Spleen (tissue), 13 donors: ENCODE measurements at places on chromosomes 6 and 20. TPM values are rescaled to one million over a fixed set of nuclear protein-coding genes. Genes with fewer than 3 reads are reported as not detected.

The PLEKHG1 gene
- total RNA-seq = 224 TPM

DNA sequence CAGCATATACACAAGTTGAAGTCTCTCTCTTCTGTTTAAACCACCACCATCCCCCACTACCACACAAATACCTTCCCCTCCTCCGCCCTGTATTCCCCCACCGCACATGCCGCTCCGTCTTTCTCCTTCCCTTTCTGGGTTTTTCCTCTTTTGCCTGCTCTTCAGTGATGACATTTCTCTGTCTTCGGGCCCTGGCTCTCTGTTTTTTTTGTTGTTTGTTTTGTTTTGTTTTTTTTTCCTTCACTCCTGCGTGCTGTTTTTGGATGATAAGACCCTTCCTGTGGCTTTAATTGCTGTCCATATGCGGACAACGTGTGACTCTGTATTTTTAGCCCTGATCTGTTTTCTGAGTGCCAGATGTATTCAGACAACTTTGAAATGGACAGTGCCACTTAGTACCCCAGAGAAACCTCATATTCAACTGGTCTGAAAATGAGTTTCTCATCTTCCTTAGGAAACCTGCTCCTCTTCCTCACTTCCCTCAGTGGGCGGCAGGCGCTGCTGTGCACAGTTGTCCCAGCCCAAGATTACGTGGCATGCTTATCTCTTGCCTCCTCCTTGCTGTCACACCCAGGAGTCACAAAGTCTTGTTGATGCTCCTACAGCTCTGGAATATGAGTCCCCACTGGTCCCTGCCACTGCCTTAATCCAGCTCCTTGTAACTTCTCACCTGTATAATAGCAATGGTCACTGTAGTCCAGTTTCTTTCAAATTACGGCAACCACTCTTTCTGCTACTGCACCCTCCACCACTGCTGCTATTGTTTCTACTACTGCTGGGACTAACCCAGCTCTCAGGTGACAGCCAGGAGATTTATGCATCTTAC, 8.2 kb downstream of the PPP1R14C start:
- H3K4me3 ChIP-seq = no peak overlapping the region
- no peaks in the 10 kb centered on the region for H3K36me3 ChIP-seq
- H3K4me1 ChIP-seq = peaks cover 1% of the 10 kb centered on the region
- no peaks in the 10 kb centered on the region for H3K27me3 ChIP-seq

The SLC13A3 gene
- 0.34 TPM for total RNA-seq

The C6orf132 gene
- total RNA-seq = not detected

DNA sequence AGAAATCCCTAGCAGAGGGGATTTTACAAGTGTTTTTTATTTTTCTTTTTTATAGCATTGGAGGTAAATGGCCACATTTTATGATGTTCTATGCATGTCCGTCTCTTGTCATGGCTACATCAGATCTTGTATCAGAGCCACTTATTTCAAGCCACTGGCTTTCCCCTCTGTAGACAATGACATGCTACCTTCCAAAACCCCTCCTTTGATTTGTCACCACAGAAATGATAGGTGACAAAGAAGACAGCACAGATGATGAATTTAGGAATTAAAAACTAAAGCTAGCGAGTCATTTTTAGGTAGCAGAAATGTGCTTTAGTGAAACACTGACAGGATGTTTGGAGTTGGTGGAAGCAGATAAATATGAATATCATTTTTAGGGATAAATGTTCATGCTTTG, 20.8 kb downstream of the PLCB1 start:
- no peak for DNase-seq
- H3K36me3 ChIP-seq = no peaks in the 10 kb centered on the region
- H3K27ac ChIP-seq = no peak overlapping the region
- H3K4me1 ChIP-seq = peaks cover 47% of the 10 kb centered on the region
- H3K4me3 ChIP-seq = no peak overlapping the region

GRCh38 chr20:17752459-17752858, 52.7 kb downstream of the BANF2 start:
- no peak overlapping the region for H3K27ac ChIP-seq
- no peaks in the 10 kb centered on the region for H3K27me3 ChIP-seq
- H3K4me3 ChIP-seq = no peak overlapping the region
- DNase-seq = no peak

GRCh38 chr6:56927538-56928453, 27.1 kb upstream of the BEND6 start:
- no peak for DNase-seq
- H3K4me1 ChIP-seq = no peaks in the 10 kb centered on the region
- H3K4me3 ChIP-seq = no peak overlapping the region
- no peaks in the 10 kb centered on the region for H3K36me3 ChIP-seq

DNA sequence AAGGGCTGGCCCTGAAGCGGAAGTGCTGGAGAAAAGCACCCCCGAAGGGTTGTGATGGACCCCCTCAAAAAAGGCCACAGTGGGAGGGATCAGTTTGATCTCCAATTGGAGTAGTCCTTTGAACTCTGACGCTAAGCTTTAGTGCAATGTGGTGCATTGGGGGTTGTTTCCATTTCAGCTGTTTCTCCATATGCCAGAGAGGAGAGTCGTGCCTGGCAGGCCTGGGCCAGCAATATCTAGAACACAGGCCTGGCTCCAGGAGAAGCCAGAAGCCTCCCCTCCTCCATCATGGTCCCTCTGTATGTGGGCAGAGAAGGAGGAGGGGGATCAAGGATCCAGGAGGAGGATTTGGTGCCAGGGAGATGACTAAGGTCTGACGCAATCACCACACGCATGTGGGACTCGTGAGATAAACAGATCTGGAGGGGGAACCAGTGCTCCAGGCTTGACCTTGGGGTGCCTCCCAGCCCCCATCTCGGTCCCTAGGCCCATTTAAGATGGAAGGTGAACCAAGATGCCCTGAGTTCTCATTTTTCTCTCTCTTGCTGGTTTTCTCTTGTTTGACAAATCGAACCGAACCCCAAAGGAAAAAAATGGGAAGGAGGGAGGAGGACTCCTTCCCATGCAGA, 517.4 kb upstream of the JARID2 start:
- no peaks in the 10 kb centered on the region for H3K27me3 ChIP-seq
- peak overlapping the region; percentile 43 for H3K27ac ChIP-seq
- peaks cover 82% of the 10 kb centered on the region for H3K4me1 ChIP-seq
- peak; percentile 81 for DNase-seq
- H3K36me3 ChIP-seq = no peaks in the 10 kb centered on the region
- no peak overlapping the region for H3K4me3 ChIP-seq

GRCh38 chr6:158808941-158809678, 10.1 kb downstream of the EZR start:
- H3K27me3 ChIP-seq = no peaks in the 10 kb centered on the region
- DNase-seq = no peak
- no peaks in the 10 kb centered on the region for H3K36me3 ChIP-seq

GRCh38 chr20:61483336-61484067, 231.4 kb downstream of the CDH4 start:
- no peak overlapping the region for H3K4me3 ChIP-seq
- no peaks in the 10 kb centered on the region for H3K36me3 ChIP-seq
- DNase-seq = no peak
- H3K27ac ChIP-seq = no peak overlapping the region

The TTBK1 gene
- not detected for total RNA-seq

DNA sequence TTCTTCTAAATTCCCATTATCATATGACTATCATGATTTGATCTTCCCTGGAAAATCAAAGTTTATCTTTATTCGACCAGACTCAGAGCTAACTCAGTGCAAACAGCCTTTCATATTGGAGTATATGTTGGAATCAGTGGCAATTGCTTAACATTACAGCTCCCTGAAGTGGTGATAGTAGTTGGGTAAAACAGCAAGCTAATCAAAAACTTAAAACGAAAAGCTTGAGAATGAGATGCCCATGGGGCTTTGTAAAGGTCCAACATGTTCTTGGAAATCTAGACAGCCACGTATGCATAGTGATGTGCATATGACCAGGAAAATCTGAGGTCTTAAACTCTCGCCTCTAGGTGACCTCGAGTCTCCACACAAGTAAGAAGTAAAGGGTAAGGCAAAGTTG, 437.6 kb downstream of the KIF16B start:
- no peak for DNase-seq
- H3K27ac ChIP-seq = no peak overlapping the region

- H3K27me3 ChIP-seq = no peaks in the 10 kb centered on the region
- H3K4me3 ChIP-seq = no peak overlapping the region
- no peaks in the 10 kb centered on the region for H3K4me1 ChIP-seq
- H3K36me3 ChIP-seq = no peaks in the 10 kb centered on the region
Measured at GRCh38 chr20:14764511-14765369, 427.3 kb upstream of the FLRT3 start.

DNA sequence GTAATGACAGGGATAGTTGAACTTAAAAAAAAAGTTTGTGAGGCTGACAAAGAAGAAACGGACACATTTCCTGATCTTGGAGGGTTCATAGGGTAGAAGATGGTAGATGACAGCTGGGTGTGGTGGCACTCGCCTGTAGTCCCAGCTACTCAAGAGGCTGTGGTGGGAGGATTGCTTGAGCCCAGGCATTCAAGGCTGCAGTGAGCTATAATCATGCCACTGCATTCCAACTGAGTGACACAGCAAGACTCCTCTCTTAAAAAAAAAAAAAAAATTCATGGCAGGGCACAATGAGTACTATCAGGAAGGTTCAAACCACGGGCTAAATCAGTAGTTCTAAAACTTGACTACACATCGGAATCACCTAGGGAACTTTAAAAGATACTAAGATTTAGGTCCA, 2.0 kb upstream of the MICA start:
- peak overlapping the region; percentile 71 for H3K4me3 ChIP-seq
- H3K36me3 ChIP-seq = no peaks in the 10 kb centered on the region
- DNase-seq = no peak
- H3K27ac ChIP-seq = peak overlapping the region; percentile 98
- peaks cover 75% of the 10 kb centered on the region for H3K4me1 ChIP-seq

DNA sequence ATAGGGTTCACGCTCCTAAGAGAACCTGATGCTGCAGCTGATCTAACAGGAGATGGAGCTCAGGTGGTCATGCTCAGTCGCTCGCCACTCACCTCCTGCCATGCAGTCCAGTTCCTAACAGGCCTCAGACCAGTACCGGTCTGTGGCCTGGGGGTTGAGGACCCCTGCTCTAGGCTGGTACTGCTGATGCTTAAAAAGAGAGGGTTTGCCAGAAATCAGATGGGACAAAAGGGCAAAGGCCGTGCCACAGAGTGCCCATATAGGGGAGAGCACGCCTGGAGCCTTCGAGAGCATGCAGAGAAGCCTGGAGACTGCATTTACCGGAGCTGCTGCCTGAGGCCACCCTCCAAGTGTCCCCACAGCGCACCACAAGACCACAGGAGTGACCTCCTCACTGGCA, 75.5 kb downstream of the PTPN1 start:
- H3K27ac ChIP-seq = no peak overlapping the region
- H3K36me3 ChIP-seq = peaks cover 66% of the 10 kb centered on the region
- peaks cover 3% of the 10 kb centered on the region for H3K4me1 ChIP-seq
- no peak overlapping the region for H3K4me3 ChIP-seq
- H3K27me3 ChIP-seq = no peaks in the 10 kb centered on the region

GRCh38 chr6:118656847-118657451, 5.6 kb upstream of the CEP85L start:
- no peak overlapping the region for H3K4me3 ChIP-seq
- peaks cover 44% of the 10 kb centered on the region for H3K4me1 ChIP-seq
- no peak for DNase-seq
- no peaks in the 10 kb centered on the region for H3K27me3 ChIP-seq

The SLC17A1 gene
- not detected for total RNA-seq

GRCh38 chr6:142773324-142773723, 171.7 kb downstream of the HIVEP2 start:
- no peaks in the 10 kb centered on the region for H3K27me3 ChIP-seq
- H3K36me3 ChIP-seq = peaks cover 63% of the 10 kb centered on the region
- H3K27ac ChIP-seq = peak overlapping the region; percentile 19
- no peaks in the 10 kb centered on the region for H3K4me1 ChIP-seq
- DNase-seq = no peak
- no peak overlapping the region for H3K4me3 ChIP-seq

DNA sequence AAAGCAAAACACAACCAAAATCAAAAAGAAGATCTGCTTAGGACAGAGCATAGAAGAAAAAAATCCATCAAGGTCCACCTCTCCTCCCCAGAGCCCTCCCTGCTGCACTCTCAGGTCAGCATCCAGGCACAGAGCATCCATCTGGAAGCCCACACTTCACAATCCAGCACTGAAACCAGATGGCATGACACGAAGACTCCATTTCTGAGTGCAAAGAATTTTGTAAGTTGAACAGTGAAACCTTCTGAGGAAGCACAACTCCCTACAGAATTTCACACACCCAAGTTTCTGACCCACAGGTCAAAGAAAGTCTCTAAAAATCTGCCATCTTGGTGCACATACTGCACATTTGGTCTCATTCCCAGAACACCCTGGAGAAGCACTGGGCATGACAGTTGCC, 128.8 kb upstream of the STXBP5 start:
- no peaks in the 10 kb centered on the region for H3K36me3 ChIP-seq
- no peak overlapping the region for H3K4me3 ChIP-seq
- no peak for DNase-seq
- H3K27me3 ChIP-seq = no peaks in the 10 kb centered on the region

DNA sequence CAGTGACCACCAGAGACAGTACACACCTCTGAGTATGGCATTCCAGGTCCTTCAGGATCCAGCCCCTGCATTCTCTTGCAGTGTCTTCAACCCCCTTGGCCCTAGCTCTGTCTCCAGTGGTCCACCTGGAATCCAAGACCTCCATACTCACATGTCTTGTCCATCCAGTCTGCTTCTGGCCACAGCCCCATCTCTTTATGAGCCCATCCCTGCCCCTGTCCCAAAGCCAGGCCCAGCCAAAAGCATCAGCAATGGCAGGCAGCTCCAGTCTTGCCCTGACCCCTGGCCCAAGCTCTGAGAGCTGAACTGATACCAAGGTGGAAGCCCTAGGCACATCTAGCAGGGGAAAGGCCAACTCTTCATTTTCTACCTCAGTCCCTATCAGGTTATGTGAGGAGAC, 119.6 kb upstream of the PTPRT start:
- H3K4me3 ChIP-seq = no peak overlapping the region
- H3K36me3 ChIP-seq = no peaks in the 10 kb centered on the region
- no peaks in the 10 kb centered on the region for H3K27me3 ChIP-seq
- H3K27ac ChIP-seq = no peak overlapping the region
- H3K4me1 ChIP-seq = no peaks in the 10 kb centered on the region
- DNase-seq = no peak

The WFDC2 gene
- 0.79 TPM for total RNA-seq

GRCh38 chr6:11711003-11711983, 67.3 kb downstream of the ADTRP start:
- no peaks in the 10 kb centered on the region for H3K36me3 ChIP-seq
- H3K27ac ChIP-seq = peak overlapping the region; percentile 63
- DNase-seq = no peak
- H3K4me3 ChIP-seq = no peak overlapping the region

The KHDC1L gene
- total RNA-seq = not detected

The MRPL18 gene
- total RNA-seq = 58.2 TPM

DNA sequence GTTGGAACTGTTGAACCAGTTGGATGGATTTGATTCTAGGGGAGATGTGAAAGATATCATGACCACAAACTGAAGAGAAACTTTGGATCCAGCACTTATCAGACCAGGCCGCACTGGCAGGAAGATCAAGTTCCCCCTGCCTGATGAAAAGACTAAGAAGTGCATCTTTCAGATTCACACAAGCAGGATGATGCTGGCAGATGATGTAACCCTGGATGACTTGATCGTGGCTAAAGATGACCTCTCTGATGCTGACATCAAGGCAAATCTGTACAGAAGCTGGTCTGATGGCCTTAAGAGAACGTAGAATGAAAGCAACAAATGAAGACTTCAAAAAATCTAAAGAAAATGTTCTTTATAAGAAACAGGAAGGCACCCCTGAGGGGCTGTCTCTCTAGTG, 72.8 kb upstream of the CDYL start:
- no peaks in the 10 kb centered on the region for H3K36me3 ChIP-seq
- DNase-seq = no peak
- H3K4me1 ChIP-seq = no peaks in the 10 kb centered on the region
- no peak overlapping the region for H3K4me3 ChIP-seq

The C6orf163 gene
- total RNA-seq = 13.2 TPM

GRCh38 chr6:150176152-150176551, 33.3 kb downstream of the PPP1R14C start:
- H3K27ac ChIP-seq = no peak overlapping the region
- no peak for DNase-seq
- no peaks in the 10 kb centered on the region for H3K27me3 ChIP-seq
- H3K4me1 ChIP-seq = no peaks in the 10 kb centered on the region
- no peak overlapping the region for H3K4me3 ChIP-seq
